Hair follicular keratinocyte (primary cell): ENCODE measurements at places on chromosomes 11 and 22. TPM values are rescaled to one million over a fixed set of nuclear protein-coding genes. Genes with fewer than 3 reads are reported as not detected.

SMIM38 gene
- not detected in 2 replicates for total RNA-seq

ISX gene
- total RNA-seq, result not detected in 2 replicates

SMIM35 gene
- not detected in 2 replicates for total RNA-seq

UCP3 gene
- total RNA-seq, result 0.38 TPM in 1 of 2 replicates, not detected in the other

GAL3ST1 gene
- total RNA-seq, result not detected in 2 replicates

C22orf31 gene
- not detected in 2 replicates for total RNA-seq

TBC1D22A gene
- 18.9 and 24.5 TPM in 2 replicates for total RNA-seq

PHLDA2 gene
- total RNA-seq, result 70.2 and 78.2 TPM in 2 replicates

OR11H1 gene
- not detected in 2 replicates for total RNA-seq

C11orf98 gene
- total RNA-seq, result 53.8 and 88.1 TPM in 2 replicates

PGGHG gene
- total RNA-seq, result 1.0 and 3.6 TPM in 2 replicates

SULT4A1 gene
- total RNA-seq, result 0.08 TPM in 1 of 2 replicates, not detected in the other

GSTT2B gene
- 2.4 and 6.5 TPM in 2 replicates for total RNA-seq

SCGB1D1 gene
- total RNA-seq, result not detected in 2 replicates

MMP27 gene
- total RNA-seq, result not detected in 2 replicates

MADD gene
- total RNA-seq, result 13.8 and 15.1 TPM in 2 replicates

LZTR1 gene
- total RNA-seq, result 25.1 and 29.2 TPM in 2 replicates

CRYAB gene
- total RNA-seq, result 2.8 and 6.6 TPM in 2 replicates

OR5P2 gene
- not detected in 2 replicates for total RNA-seq

FAM180B gene
- total RNA-seq, result not detected in 2 replicates

MAPK8IP2 gene
- 0.72 and 1.1 TPM in 2 replicates for total RNA-seq

OR52N4 gene
- not detected in 2 replicates for total RNA-seq

C11orf91 gene
- not detected in 2 replicates for total RNA-seq

PANX1 gene
- 54.8 and 67.8 TPM in 2 replicates for total RNA-seq

DKK3 gene
- total RNA-seq, result 275 and 315 TPM in 2 replicates
